ENCODE measurements at places on chromosomes 5 and 9. TPM values are rescaled to one million over a fixed set of nuclear protein-coding genes. Genes with fewer than 3 reads are reported as not detected.

DNA sequence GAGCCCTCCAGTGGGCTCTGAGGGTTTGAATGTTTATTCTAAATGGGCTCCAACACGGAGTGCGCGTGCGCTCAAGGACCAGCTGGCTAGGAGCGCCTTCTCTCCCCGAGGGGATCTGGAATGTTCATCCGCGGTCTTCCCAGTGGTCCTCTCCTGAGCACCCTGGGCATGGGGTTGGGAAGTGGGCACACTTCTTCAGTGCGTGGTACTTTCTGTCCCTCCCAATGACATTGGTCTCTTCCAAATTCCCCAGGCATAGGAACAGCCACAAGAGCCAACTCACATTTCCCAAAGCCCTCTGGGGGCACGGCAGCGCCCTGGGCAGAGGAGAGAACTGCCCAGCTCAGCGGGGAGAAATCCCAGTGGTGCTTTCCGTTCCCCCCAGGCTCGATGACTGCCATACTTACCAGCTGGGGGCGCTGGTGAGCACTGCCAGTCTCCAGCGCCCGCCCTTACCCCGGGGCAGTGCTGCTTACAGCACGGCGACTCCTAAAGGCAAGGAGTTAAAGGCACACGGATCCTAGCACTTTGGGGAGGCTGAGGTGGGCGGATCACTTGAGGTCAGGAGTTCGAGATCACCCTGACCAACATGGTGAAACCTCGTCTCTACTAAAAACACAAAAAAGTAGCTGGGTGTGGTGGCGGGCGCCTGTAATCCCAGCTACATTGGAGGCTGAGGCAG is 29.9 kb upstream of the OBP2B start:
- peaks cover 11% of the 10 kb centered on the region for H3K27me3 ChIP-seq
- no peaks in the 10 kb centered on the region for H3K36me3 ChIP-seq
- peak overlapping the region; percentile 47 for H3K27ac ChIP-seq
- H3K4me3 ChIP-seq, result peak overlapping the region; percentile 81
- DNase-seq, result peak; percentile 58

PCDHGA4 gene
- 0.34 TPM for total RNA-seq

LEAP2 gene
- 6.8 TPM for total RNA-seq

- no peaks in the 10 kb centered on the region for H3K27me3 ChIP-seq
- no peak overlapping the region for H3K27ac ChIP-seq
- H3K36me3 ChIP-seq, result peaks cover 6% of the 10 kb centered on the region
Observed at GRCh38 chr9:5857928-5858327, 25.0 kb upstream of the ERMP1 start.

- DNase-seq, result no peak
- H3K4me3 ChIP-seq, result no peak overlapping the region
- no peaks in the 10 kb centered on the region for H3K36me3 ChIP-seq
- H3K4me1 ChIP-seq, result peaks cover 8% of the 10 kb centered on the region
Observed at GRCh38 chr5:95375591-95375990, 15.6 kb upstream of the FAM81B start.

PRRC1 gene
- total RNA-seq, result 44.9 TPM

- DNase-seq, result no peak
- H3K4me3 ChIP-seq, result no peak overlapping the region
- no peaks in the 10 kb centered on the region for H3K36me3 ChIP-seq
- no peak overlapping the region for H3K27ac ChIP-seq
- no peaks in the 10 kb centered on the region for H3K4me1 ChIP-seq
- no peaks in the 10 kb centered on the region for H3K27me3 ChIP-seq
Observed at GRCh38 chr9:123484130-123484529, 128.1 kb downstream of the CRB2 start.

GRCh38 chr9:89720696-89721175 is 115.9 kb downstream of the GADD45G start:
- H3K36me3 ChIP-seq, result peaks cover 5% of the 10 kb centered on the region
- no peak overlapping the region for H3K4me3 ChIP-seq
- no peaks in the 10 kb centered on the region for H3K27me3 ChIP-seq
- H3K27ac ChIP-seq, result no peak overlapping the region

GRCh38 chr5:39072925-39073766 is 1.1 kb downstream of the RICTOR start:
- H3K4me1 ChIP-seq, result peaks cover 20% of the 10 kb centered on the region
- peak overlapping the region; percentile 94 for H3K27ac ChIP-seq
- peak; percentile 55 for DNase-seq
- peaks cover 6% of the 10 kb centered on the region for H3K36me3 ChIP-seq
- peak overlapping the region; percentile 94 for H3K4me3 ChIP-seq
- H3K27me3 ChIP-seq, result peaks cover 4% of the 10 kb centered on the region

DNA sequence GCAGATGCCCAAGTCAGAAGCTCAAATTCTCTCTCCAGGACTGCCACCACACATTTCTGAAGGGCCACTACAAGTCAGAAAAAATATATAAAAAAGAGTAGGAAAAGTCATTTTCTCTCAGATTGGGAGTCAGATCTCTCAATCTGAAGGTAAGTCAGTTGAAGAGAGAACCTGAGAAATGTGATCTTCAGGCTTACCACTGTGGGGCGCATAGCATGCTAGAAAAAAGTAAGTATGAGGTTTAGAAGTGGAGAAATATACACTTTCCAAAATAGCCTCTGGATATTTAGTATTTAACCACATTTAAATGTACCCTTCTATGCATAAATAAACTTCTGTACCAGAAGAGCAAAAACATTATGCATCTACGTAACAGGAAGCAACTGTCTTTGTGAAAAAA is 800.7 kb upstream of the CTNND2 start:
- no peaks in the 10 kb centered on the region for H3K4me1 ChIP-seq
- H3K27me3 ChIP-seq, result no peaks in the 10 kb centered on the region

All from naive thymus-derived CD8-positive, alpha-beta T cell (primary cell).